ENCODE measurements at places on chromosomes 12 and 14. TPM values are rescaled to one million over a fixed set of nuclear protein-coding genes. Genes with fewer than 3 reads are reported as not detected.

- DNase-seq: no peak
- H3K36me3 ChIP-seq: peaks cover 72% of the 10 kb centered on the region
- no peak overlapping the region for H3K27ac ChIP-seq
These were observed 1116.9 kb upstream of the TMEM132C start for GRCh38 chr12:127150028-127150427.

- peaks cover 20% of the 10 kb centered on the region for H3K36me3 ChIP-seq
- H3K4me1 ChIP-seq: peaks cover 8% of the 10 kb centered on the region
- H3K4me3 ChIP-seq: no peak overlapping the region
- no peak overlapping the region for H3K27ac ChIP-seq
These were observed 70.6 kb downstream of the KIF21A start for GRCh38 chr12:39372204-39372925.

GRCh38 chr14:105863296-105864108 is 337.1 kb downstream of the TMEM121 start:
- no peaks in the 10 kb centered on the region for H3K4me1 ChIP-seq
- DNase-seq: no peak
- no peak overlapping the region for H3K27ac ChIP-seq
- H3K27me3 ChIP-seq: peaks cover 12% of the 10 kb centered on the region
- no peaks in the 10 kb centered on the region for H3K36me3 ChIP-seq
- H3K4me3 ChIP-seq: no peak overlapping the region

DNA sequence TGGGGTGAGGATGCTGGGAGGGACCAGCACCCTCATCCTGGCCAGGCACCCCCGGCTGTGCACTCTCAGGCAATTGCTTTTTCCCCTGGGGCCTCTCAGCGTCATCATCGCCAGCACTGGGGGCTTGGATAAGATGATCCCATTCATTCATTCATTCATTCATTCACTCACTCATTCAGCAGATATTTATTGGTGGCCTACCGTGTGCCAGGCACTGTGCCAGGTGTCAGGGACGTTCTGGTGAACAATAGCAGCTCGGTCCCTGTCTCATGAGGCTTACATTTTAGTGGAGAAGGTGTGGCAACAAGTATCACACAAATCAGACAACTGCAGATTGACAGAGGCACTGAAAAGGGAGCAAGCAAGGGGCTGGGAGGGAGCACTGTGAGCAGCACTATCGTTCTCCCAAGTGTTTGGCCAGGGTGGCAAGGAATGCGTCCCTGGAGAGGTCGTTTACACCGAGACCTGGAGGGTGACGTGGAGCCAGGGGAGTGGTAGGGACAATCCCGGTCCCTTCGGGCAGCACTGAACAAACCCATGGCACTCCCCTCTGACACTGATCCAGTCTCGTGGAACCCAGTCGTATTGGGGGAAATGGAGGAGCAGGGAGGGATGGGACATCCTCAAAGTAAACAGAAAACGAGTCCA is 124.1 kb downstream of the PAPOLA start:
- H3K4me1 ChIP-seq: peaks cover 12% of the 10 kb centered on the region
- H3K27ac ChIP-seq: no peak overlapping the region
- H3K36me3 ChIP-seq: no peaks in the 10 kb centered on the region
- peaks cover 84% of the 10 kb centered on the region for H3K27me3 ChIP-seq
- H3K4me3 ChIP-seq: no peak overlapping the region
- DNase-seq: no peak

DNA sequence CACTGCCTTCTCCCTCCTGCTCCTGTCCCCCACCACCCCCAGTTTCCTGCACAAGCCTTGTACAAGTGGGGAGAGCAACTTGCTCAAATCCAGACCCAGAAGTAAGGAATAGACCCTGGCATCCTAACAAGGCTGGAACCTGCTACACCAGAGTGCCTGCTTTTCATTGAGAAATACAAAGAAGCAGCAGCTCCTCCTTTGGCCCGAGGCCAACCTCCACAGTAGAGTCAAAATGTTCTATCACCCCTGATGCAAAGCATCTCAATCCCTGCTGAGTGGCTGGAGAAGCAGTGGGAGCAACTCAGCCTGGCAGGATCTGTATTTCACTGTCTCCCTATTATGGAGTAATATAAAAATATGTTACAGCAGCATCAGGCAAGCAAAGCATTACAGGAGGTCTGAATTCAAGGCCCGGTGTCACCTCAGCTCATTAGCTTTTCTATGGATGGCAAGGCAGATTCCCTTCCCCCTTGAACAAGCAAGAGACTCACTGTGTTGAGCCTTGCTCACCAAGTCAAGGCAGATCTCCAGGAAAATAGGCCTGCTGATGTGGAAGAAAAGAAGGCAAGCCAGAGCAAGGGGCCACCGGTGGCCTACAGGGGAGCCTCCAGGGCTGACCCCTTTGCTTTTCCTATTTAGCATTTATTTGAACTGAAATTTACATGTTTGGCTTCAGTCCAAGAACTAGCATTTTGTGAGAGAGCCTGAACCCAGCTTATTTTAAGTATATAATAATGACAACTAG is 186.3 kb upstream of the EGLN3 start:
- no peaks in the 10 kb centered on the region for H3K27me3 ChIP-seq
- DNase-seq: no peak
- H3K4me3 ChIP-seq: no peak overlapping the region
- H3K4me1 ChIP-seq: no peaks in the 10 kb centered on the region
- H3K36me3 ChIP-seq: no peaks in the 10 kb centered on the region
- no peak overlapping the region for H3K27ac ChIP-seq

- H3K4me3 ChIP-seq: no peak overlapping the region
- H3K4me1 ChIP-seq: no peaks in the 10 kb centered on the region
- DNase-seq: no peak
These were observed 10.1 kb upstream of the SPATS2 start for GRCh38 chr12:49357103-49357678.

- H3K4me1 ChIP-seq: no peaks in the 10 kb centered on the region
- no peaks in the 10 kb centered on the region for H3K36me3 ChIP-seq
- no peak for DNase-seq
- H3K4me3 ChIP-seq: no peak overlapping the region
These were observed 532.2 kb upstream of the MIS18BP1 start for GRCh38 chr14:45785240-45785639.

DNA sequence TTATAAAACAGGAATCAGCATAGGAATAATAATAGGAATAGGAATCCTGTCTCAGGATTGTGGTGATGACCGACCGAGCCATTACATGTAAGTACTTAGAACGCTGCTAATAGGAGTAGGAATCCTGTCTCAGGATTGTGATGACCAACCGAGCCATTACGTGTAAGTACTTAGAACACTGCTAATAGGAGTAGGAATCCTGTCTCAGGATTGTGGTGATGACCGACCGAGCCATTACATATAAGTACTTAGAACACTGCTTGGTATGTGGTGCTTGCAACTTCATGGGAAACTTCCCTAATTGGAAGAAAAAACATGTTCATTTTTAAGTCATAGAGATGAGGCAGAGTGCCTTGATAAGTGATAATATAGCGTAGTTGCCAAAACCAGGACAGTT is 30.0 kb downstream of the ELK3 start:
- no peak overlapping the region for H3K27ac ChIP-seq
- H3K4me3 ChIP-seq: no peak overlapping the region
- DNase-seq: no peak

DNA sequence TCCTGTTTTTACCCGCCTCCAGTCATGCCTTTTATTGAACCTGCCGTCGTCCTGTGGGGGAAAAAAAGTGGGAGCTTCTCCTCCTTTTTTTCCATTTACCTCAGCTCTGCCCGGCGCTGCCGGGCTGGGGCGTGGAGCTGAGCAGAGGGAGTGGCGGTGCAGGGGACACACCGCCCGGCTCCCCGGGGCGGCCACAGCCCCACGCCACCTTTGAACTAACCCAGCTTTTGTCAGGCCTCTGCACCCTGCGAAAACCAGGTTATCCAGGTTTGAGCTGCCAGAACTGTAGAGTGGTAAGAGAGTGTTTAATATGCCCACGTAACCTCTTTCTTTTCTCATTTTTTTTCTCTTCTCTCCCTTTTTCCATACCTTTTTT is 161.0 kb upstream of the FKBP4 start:
- no peak for DNase-seq
- H3K36me3 ChIP-seq: no peaks in the 10 kb centered on the region
- H3K27me3 ChIP-seq: peaks cover 53% of the 10 kb centered on the region
- H3K27ac ChIP-seq: no peak overlapping the region

DNA sequence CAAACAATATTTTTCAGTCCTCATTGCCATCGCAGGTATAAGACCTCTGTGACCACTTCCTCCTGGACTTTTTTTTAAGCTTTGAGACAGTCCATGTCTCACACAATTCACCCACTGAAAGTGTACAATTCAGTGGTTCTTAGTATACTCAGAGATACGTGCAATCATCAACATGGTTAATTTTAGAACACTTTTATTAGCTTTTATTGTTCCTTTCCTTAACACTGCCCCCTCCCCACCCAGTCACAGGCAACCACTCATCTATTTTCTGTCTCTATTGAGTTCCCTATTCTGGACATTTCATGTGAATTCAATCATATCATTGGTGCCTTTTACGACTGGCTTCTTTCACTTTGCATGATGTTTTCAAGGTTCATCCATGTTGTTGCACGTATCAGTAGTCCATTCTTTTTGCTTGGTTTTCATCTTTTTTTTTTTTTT is 16.2 kb downstream of the NCKAP5L start:
- DNase-seq: no peak
- H3K27ac ChIP-seq: no peak overlapping the region
- no peaks in the 10 kb centered on the region for H3K27me3 ChIP-seq
- no peak overlapping the region for H3K4me3 ChIP-seq

The KRT6C gene
- total RNA-seq: not detected

The BIN2 gene
- total RNA-seq: 0.29 TPM

The CLEC2A gene
- total RNA-seq: not detected

The CLEC12A gene
- total RNA-seq: not detected

The PA2G4 gene
- 470 TPM for total RNA-seq
